ENCODE measurements at places on chromosomes 7 and 10.
A peak's percentile ranks its signal among the peaks of the same experiment; 100 is the strongest.

GRCh38 chr7:17546592-17546991, 248.1 kb downstream of the AHR start:
- DNase-seq, result no peak

DNA sequence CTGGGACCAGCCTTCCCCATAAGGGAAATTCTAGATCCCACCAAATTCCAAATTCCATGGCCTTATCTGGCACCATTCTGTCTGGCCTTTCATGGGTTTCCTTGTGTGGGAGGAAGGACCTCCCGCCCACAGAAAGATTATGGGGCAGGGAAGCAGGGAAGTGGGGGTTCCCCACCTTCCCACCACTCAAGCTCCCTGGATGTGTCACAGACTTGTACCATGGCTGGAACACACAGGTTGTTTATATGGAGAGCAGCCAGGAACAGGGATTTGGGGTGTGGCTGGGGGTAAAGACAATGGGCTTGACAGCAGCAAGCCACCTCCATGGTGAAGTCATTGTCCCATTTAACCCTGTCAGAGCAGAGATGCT, 18.3 kb downstream of the UNC5B start:
- DNase-seq, result no peak

GRCh38 chr7:100157334-100158228, 942 bp downstream of the TRAPPC14 start:
- DNase-seq, result peak; percentile 35

- DNase-seq, result no peak
Measured at GRCh38 chr10:90998733-90999511, 78.0 kb upstream of the ANKRD1 start.

- no peak for DNase-seq
Measured at GRCh38 chr7:47786557-47787248, 161.6 kb downstream of the PKD1L1 start.

GRCh38 chr7:66189695-66190503, 15.2 kb upstream of the TPST1 start:
- DNase-seq, result no peak

DNA sequence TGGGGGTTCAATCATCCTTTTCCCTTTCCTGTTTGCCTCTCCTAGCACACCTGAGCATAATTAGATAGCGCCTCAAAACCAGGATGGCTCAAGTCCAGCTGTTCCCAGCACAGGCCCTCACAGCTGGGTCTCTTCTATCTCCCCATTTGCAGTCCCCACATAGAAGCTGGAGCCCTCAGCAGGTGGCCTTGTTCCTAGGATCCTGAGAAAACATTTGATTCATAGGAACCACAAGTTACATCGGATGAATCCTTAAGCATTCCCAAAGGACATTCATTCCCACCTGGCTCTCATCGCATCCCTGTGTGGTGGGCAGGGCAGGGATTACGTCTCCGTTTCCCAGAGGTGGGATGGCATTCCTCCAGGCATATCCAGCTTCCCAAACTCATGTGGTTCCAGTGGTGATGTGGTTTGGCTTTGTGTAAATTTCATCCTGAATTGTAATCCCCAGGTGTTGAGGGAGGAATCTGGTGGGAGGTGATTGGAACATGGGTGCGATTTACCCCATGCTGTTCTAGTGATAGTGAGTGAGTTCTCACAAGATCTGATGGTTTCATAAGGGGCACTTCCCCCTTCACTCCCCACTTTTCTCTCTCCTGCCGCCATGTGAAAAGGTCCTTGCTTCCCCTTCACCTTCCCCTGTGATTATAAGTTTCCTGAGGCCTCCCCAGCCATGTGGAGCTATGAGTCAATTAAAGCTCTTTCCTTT, 49.8 kb upstream of the LEP start:
- no peak for DNase-seq

DNA sequence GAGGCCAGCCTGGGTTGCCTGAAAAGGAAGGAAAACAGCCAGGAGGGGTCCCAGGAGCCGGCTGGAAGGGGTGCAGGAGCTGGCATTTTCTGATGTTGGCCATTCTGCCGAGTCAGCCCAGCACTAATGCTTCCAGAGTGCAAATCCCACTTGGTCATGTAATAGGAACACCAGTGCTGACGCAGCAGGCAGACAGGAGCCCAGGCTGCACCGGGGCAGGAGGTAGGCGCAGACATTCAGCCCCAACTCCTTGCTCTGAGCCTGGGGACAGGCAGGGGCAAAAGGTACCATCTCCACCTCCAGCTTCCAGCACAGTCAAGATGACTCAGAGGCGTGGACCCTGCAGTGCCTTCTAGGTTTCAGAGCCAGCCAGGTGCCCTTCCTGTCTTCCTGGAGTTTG, 10.2 kb upstream of the YWHAG start:
- DNase-seq, result no peak

DNA sequence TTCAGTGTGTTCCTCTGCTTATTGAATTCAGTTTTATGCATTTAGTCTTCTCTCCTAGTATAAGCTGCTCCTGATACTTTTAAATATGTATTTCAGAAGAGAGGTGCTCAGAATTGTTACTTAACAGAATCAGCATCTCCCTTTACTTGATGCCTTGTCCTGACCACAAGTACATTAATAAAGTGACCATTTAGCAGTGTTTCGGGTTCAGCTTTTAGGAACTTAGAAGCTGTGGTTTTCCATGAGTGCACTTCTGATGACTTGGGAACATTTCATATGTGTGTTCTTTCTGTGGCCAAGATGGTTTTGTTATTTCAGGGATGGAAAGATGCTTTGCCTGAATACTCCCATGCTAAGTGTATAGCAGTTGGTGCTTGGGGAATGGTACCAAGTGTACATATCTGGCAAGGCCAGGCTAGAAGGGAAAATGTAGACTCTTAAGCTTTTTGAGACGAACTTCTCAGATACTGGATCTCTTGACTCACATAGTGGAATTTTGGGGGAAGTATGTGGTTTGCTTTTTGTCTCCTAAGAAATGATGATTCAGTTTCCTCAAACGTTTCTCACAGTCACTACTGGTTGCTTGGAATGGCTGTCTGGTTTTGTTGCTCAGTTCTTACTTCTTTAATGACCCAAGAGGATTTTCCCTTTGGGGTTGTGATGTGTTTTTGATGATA, 17.2 kb downstream of the SGPL1 start:
- DNase-seq, result no peak

Measured in activated CD8-positive, alpha-beta T cell treated with anti-CD3 and anti-CD28 coated beads, Interleukin-2, amount 10 ng/mL, durations not matched to agents 7 days and 5 days (primary cell).